HFFc6 (cell line): ENCODE measurements at places on chromosomes 12 and 14.

GRCh38 chr14:24171422-24172260, at the start of gene REC8:
REC8 (plus strand) TSS chr14:24172080; CDS start chr14:24172553, 473 bp downstream.
- DNase-seq = no peak

GRCh38 chr14:105316968-105317510, 2.5 kb downstream of the PACS2 start:
- DNase-seq = no peak

- no peak for DNase-seq
Measured at GRCh38 chr12:80952443-80952842, 14.7 kb upstream of the LIN7A start.

- no peak for DNase-seq
Measured at GRCh38 chr12:55624056-55624455, 12.6 kb upstream of the OR10P1 start.

- peak; percentile 72 for DNase-seq
Measured at GRCh38 chr12:124524231-124524925, 43.0 kb downstream of the NCOR2 start.

DNA sequence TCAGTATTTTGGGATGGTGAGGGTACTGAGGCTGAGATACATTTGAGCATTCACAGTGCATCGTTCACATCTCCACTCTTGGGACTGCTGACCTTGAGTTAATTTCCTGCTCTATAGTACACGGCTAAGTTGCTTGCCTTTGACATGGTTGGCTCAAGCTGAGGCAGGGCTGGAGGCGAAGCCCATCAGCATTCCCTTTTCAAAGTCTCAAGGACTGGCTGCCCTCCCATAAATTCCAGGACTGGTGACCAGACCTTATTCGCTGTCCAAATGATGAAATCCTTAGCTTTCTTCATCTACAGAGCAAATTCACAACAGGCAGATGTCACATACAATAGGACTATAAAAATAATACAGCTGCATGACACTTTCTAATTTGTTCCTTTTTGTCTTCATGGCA, 85.9 kb downstream of the SSPN start:
- DNase-seq = no peak

DNA sequence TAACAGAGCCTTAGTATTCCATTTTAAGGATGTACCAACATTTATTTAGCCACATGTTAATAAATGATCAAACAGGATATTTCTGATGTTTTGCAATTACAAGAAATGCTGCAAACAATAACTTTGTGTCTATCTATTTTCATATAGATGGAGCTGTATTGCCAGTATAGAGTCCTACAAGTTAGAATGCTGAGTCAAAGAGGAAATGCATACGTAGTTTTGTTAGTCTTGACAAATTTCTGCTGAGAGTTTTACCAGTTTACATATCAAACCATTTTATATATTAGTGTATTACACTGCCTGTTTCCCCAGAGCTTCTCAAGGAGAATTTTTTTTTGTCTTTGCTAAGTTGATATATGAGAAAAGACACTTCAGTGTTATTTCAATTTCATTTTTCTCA, 541.7 kb downstream of the SLC16A7 start:
- no peak for DNase-seq

DNA sequence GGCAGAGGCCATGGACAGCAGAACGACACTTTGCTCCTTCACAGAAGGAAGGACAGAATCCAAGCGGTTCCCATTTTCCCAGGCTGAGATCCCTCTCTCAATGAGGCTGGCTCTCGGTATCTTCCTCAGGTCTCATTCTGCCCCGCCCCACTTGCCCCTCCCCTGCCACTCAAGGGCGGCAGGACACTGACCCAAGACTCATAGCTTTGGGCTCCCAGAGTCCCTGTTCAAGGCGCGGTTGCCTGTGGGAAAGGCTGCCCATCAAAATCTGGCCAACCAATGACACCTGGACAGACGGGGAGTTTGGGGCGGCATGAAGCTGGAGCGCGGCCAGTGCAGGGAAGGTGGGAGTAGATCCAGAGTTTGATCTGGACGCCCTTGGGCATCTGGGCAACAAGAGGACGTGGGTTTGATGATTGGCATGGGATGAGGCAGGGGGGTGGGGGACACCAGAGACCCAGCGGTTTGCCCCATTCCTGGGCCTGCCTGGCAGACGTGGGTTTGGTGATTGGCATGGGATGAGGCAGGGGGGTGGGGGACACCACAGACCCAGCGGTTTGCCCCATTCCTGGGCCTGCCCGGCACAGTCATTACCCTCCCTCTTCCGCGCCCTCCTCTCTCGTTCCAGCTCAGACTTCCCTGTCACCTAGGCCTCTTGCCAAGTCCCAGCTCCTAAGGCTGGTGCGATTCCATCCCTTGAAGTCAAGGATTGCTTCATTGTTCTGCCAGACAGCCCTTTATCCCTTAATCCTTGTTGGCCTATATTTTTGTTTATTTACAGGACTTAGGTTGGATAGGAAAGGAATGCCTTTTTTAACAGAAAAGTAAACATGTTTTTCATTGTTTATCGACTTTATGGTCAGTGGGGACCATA, 92.1 kb downstream of the NINJ2 start:
- peak; percentile 77 for DNase-seq

DNA sequence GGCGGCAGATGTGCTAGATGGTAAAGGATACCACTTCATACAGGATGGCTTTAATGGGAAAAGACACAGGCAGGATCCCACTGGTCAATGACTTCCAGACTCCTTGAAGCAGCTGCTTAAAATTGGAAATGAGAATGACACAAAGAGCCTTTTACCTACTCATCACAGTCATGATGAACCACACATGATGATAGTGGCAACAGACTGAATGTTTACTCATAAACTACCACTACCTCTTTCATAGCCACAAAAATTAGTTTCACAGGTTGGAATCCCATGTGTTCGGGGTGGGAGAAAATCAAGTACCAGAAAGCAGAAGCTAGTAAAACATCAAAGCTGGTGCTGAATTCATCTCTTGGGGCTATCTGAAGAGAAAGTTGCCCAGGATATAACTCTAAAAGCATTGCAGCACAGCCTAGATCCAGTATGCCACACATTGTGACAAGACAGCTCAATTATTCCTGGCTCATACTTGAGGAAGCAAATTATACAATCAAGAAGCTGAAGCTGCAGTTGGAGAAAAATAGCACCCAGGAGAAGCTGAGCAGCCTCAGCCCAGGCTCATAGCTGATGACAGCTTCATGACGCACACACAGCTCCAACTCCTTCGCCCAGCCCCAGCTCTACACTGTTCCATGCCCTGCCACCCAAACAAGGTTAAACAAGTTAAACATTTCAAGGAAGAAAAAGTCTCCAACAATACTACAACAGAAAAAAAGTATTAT, 29.0 kb upstream of the C12orf50 start:
- no peak for DNase-seq

DNA sequence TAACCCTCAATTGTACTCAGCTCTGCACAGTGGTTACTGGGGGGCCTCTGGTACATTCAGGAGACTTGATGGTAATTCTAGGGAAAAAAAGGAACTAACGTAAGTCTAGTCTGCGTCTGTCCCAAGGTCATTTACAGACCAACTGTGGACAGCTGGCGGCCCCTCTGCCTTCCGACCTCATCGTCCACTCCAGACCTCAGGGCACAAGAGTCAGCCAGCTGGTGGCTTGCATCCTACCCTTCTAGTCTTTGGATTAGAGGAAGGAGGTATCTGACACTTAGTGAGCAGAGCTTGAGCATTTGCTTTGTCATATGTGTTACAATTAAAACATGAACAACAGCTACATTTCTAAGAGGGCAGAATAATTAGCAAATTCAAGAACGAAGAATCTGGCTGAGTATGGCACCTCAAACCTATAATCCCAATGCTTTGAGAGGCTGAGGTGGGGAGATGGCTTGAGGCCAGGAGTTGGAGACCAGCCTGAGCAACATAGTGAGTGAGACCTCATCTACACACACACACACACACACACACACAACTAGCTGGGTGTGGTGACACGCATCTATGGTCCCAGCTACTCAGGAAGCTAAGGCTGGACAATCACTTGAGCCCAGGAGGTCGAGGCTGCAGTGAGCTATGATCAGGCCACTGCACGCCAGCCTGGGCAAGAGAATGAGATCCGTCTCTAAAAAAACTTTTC, 36.5 kb downstream of the SSH1 start:
- no peak for DNase-seq

DNA sequence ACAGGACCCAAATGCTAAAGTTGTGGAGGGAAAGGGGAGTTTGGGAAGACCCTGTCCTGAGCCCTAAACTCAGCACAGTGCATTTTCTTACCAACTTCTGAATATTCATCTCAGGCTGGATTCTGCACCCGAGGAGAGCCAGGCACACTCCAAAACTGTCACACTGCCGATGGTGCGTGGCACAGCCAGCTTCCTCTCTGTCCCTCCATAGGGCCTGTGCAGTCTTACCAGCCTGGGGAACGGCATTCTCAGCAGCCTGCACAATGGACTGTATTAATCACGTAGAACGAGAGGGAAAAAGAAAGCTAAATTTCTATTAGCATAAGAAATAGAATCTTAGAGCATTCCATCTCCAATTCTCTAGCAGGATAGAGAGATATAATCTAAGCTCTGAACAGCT, 71.3 kb upstream of the GPATCH2L start:
- DNase-seq = no peak

DNA sequence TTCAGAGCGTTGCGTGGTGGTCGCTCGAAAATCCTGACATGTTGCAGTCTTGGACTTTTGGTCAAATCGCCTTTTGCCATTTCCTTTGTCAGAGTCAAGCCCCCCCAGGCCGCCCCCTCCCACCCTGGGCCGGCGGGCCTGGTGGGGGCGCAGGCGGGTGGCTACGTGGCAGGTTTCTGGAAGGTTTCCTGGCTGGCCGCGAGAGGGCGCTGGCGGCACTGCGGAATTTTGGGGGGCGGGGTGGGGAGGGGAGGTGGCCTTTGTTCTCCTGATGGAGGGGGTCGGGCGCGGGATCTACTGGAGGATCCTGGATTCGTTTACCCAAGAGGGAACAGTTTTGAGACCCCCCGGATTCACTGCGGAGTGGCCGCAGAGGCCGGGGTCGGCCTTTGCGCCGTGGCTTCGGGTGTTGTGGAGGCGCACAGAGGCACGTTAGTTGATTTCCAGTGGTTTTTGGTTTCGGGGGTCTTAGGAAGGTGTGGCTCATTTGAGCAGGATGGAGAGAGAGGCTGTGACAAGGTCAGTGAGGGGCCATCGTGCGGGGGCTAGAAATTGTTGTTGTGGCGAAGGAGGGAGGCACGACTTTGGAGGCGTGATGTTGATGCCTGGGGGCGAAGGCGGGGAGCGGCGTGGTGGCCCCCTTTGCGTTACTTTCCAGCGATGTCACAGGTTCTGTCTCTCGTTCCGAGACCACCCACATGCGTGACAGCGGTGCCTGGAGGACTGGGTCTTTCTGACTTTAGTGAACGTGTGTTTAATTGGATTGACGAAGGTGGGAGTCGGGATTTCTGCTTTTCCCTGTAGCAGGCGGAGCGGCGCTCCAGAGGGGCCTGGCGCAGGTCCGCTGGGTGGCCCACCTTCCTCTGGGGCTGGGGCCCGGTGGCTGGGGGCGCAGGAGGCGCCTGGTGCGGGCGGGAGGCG, 1.4 kb downstream of the MEG3 start:
- DNase-seq = no peak

- DNase-seq = peak; percentile 36
Measured at GRCh38 chr14:90491221-90491885, 94.5 kb downstream of the CALM1 start.

DNA sequence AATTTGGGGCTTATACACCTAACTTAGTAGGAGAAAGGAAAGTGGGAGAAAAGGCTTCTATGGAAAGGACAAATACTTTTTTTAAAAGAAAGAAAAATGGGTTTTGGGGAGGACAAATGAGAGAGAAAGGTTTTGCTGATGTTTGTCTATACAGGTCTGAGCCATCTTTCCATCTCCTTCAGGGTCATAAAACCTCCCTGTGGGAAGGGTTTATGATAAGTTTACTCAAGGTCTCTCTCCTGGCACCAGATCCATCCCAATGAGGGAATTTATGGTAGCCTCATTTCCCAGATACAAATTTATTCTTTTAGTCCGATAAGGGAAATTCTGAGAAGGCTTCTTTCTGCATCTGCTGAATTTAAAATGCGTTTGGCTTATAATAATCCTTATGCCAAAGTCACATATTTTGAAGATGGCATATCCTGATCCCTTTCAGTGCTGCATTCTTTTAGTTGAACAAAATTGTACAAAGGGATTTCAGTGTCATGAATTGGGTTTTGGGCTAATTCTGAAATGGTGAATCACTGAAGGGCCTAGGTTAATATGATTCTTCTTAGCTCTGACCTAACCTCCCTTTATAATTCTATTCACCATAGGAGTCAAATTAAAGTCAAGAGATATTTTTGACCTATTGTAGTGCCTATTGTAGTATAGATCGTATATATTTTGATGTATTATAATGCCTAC, 173.5 kb upstream of the DYRK2 start:
- DNase-seq = no peak

DNA sequence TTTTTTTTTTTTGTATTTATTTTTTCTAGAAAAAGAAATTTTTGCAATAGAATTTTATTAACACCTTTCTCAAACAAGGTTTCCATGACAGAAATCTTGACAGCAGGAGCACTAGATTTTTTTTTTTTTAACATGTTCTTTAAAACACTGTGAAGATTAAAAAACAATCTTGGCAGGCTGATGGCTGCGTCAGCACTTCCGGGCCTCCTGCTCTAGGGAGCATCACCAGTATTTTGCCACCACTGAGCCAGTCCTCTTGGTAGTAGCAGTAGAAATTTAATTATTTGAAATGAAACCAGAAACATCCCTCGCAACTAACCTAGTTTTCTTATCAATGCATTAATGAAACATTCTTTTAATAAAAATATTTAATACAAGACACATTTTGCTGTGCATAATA, 99.6 kb downstream of the APAF1 start:
- no peak for DNase-seq
